Camera-type eye (tissue), 1 donor: ENCODE measurements at places on chromosomes 11 and 22. TPM values are rescaled to one million over a fixed set of nuclear protein-coding genes. Genes with fewer than 3 reads are reported as not detected.

Gene KCNJ11
- 5.2 TPM for total RNA-seq

Gene ASPHD2
- total RNA-seq, result 3.2 TPM

Gene SHISA8
- total RNA-seq, result 0.55 TPM

Gene OR8D4
- not detected for total RNA-seq

Gene TMA7B
- total RNA-seq, result not detected

Gene PANX1
- 58.1 TPM for total RNA-seq

Gene NRXN2
- total RNA-seq, result 83.9 TPM

Gene GP1BB
- total RNA-seq, result 6.6 TPM

Gene MRPL17
- total RNA-seq, result 30.1 TPM

Gene GPHA2
- not detected for total RNA-seq

Gene SLC22A12
- not detected for total RNA-seq

Gene ROBO4
- total RNA-seq, result 17.7 TPM

Gene OR6A2
- total RNA-seq, result 0.55 TPM

Gene CD3E
- 0.55 TPM for total RNA-seq

Gene OR52A1
- not detected for total RNA-seq

Gene HRAS
- 26.4 TPM for total RNA-seq

Gene YPEL4
- total RNA-seq, result 3.5 TPM

Gene SPI1
- total RNA-seq, result 5.4 TPM

Gene UCP2
- total RNA-seq, result 47.4 TPM

Gene SEC14L6
- 4.1 TPM for total RNA-seq

Gene CRYBA4
- total RNA-seq, result 3,745 TPM

Gene PATE4
- total RNA-seq, result not detected

Gene KLHL35
- total RNA-seq, result 16.1 TPM

Gene FGF4
- total RNA-seq, result not detected

Gene APOL3
- 11.4 TPM for total RNA-seq

Gene MYBPC3
- total RNA-seq, result 0.11 TPM

Gene LMO2
- total RNA-seq, result 17.5 TPM

Gene SLC22A6
- 0.88 TPM for total RNA-seq

Gene RAB3IL1
- total RNA-seq, result 23.4 TPM

Gene RASL10A
- 2.9 TPM for total RNA-seq

Gene OR8G5
- not detected for total RNA-seq

Gene ARAP1
- total RNA-seq, result 131 TPM

Gene OR5W2
- not detected for total RNA-seq

Gene DLG2
- total RNA-seq, result 73.8 TPM

Gene C1QTNF4
- total RNA-seq, result 18.5 TPM

Gene PAX6
- total RNA-seq, result 273 TPM

Gene DGAT2
- total RNA-seq, result 5.2 TPM

Gene GNAZ
- total RNA-seq, result 37.5 TPM

Gene TM7SF2
- 45.1 TPM for total RNA-seq

Gene MN1
- total RNA-seq, result 40.6 TPM

Gene TRPM5
- 0.11 TPM for total RNA-seq

Gene OR10D3
- not detected for total RNA-seq

Gene KIAA1671
- total RNA-seq, result 25.1 TPM

Gene PLA2G6
- 58.6 TPM for total RNA-seq

Gene CCDC73
- not detected for total RNA-seq

Gene RAG2
- 0.49 TPM for total RNA-seq

Gene AIP
- 49.3 TPM for total RNA-seq
